ENCODE measurements at places on chromosomes 7 and 10.
A peak's percentile ranks its signal among the peaks of the same experiment; 100 is the strongest.

DNA sequence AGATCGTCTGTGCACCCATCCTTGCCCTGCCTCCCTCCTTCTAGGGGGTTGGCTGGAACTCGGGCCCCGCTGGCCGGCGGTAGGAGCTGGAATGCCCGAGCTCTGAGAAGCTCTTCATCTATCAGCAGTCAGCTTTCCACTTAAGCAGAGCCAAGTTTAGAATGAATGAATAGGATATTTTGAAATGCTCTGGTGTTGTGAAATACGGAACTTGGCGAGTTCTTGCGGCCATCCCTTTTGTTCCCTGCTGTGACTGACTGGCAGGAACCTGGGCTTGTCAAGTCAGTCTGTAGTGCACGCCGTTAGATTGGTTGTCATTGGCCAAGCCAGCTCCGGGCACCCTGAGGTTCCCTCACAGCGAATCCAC, 33.3 kb downstream of the FOXK1 start:
- no peak for DNase-seq

GRCh38 chr7:134422638-134423037, 36.3 kb downstream of the AKR1B1 start:
- DNase-seq: no peak

DNA sequence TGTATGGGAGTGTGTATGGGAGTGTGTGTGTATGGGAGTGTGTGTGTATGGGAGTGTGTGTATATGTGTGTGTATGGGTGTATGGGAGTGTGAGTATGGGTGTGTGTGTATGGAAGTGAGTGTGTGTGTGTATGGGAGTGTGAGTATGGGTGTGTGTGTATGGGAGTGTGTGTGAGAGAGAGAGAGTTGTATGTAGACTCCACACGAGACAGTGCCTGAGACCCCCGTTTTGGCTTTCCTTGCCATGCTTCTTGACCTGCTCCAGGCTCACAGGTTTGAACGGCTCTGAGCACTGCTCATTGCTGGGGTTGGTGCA, 49.7 kb downstream of the COL17A1 start:
- peak; percentile 4 for DNase-seq

GRCh38 chr7:139908792-139909191, 79.7 kb downstream of the TBXAS1 start:
- no peak for DNase-seq

GRCh38 chr7:116167177-116167576, 43.2 kb upstream of the TES start:
- peak; percentile 36 for DNase-seq

- no peak for DNase-seq
Observed at GRCh38 chr7:69635555-69636185, 37.4 kb downstream of the AUTS2 start.

DNA sequence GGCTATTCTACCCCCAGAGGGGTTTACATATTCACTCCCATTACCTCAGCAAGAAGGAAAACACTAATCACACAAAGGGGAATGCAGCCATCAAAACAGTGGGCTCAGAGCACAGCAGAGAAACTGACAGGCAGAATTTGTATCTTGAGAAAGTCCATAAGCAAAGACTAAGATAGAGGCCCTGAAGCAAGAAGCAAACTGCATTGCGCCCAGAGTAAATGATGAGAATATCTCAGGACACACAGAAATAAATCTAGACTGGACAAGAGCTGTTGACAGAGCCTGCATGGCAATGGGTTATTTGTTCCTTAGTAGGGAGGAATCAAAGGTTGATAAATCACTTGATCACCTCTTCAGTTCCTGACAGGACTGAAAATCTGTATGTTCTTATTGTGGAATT, 440.7 kb upstream of the CELF2 start:
- no peak for DNase-seq

- DNase-seq: no peak
Observed at GRCh38 chr7:137082391-137082790, 213.9 kb downstream of the CHRM2 start.

Data from activated CD4-positive, alpha-beta memory T cell treated with anti-CD3 and anti-CD28 coated beads, Interleukin-2, amount 10 ng/mL, durations not matched to agents 7 days and 5 days (primary cell).